ENCODE measurements at places on chromosomes 16 and 17. TPM values are rescaled to one million over a fixed set of nuclear protein-coding genes. Genes with fewer than 3 reads are reported as not detected.

DNA sequence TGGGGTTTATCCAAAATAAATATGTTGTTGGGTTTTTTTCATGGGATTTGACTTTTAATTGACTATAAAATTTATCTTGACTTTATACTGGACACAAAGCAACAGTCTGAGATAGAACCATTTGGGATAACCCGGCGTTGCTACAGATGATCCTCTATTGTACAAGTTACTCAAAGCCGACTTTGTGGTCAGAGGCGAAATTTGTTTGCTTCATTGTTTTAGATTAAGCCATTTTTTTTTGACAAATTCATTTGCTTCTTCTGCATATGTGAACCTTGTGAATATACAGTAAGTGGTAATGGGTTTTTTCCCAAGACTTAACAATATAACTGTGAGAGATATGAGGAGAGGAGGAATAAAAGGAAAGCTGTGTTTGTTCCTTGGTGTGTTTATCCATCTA, 11.8 kb downstream of the MYO1D start:
- no peak for DNase-seq

DNA sequence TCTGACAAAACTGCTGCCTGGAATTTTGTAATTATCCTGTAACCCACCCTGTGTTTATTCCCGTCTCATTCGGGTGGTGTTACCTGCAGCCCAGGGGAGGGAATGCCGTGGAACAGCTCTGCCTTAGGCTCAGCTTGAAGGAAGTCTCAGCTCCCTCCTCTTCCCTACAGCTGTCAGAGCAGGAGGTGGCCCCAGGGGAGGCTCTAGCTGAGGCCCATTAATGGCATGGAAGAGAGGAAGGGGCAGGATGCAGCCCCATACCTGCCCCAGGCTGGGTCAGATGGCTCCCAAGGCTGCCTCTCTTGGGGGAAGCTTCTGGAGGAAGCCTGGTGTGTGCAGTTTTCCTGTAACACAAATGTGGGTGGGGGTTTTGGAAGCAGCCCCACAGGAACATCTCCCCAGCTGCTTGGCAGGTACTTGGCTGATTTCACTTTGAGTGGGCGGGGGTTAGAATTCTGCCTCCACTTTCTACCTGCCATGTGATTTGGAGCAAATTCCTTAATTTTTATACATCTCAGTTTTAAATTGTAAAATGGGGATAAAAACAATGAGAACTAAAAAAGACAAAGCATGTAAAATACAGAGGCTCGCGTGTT, 103.9 kb downstream of the MGAT5B start:
- DNase-seq: no peak

DNA sequence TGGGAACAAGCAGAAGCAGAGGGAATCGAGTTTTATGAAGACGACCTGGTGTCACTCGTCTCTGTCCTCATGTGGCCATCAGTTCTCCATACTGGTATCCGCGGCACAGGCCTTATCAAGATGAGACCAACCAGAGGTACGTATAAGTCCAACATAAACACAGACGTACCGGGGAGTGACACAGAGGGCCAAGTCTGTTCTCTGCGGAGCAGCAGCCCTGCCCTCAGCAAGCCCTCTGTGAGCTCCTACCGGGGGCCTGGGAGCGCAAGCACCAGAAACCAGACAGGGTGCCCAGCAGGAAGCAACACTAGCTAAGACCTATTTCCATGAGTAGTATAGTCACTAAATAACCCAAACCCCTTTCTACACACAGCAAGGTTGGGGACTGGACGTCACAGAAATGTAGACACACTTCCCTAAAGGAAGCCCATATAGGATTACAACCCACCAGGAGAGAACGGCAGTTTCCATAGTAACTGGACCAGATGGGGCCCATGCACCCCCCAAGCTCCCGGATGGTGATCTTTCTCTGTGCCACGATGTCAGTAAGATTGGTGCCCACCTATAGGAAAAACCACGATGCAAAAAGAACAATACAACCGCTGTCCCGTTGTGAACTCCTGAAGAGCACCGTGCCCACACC, 911 bp downstream of the ARL16 start:
- DNase-seq: no peak

DNA sequence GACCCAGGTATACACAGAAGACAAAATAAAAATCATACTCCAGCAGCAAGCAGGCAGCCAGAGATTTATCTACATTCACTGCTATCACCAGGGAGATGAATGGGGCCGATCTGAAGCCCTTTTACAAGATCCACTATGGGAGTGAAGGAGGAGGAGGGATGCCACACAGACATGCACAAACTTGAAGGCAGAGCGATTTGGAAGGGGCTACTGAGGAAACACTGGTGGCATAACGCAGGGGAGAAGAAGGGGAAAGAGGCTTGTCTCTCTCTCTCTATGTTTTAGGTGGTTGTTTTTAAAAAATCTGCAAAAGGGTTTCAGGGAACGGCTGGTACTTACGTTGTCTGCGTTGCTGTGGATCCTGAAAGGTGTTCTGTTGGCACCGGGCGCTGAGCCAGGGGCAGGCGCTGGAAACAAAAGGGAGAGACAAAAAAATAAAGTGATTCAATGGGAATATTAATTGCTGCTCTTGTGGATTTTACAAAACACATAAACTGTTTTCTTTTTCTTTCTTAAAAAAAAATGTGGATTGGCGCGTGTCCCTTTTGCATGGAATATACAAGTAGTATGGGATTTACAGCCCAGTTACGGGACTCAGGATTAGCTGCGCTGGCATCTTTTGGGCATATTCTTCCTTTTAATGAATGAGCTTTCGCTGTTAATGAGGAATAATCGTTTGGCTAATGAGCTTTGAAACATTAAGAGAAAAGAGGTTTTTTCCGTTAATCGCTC, 255.3 kb upstream of the PMFBP1 start:
- DNase-seq: no peak

- no peak for DNase-seq
Observed at GRCh38 chr17:74442291-74442669, 10.4 kb downstream of the GPRC5C start.

DNA sequence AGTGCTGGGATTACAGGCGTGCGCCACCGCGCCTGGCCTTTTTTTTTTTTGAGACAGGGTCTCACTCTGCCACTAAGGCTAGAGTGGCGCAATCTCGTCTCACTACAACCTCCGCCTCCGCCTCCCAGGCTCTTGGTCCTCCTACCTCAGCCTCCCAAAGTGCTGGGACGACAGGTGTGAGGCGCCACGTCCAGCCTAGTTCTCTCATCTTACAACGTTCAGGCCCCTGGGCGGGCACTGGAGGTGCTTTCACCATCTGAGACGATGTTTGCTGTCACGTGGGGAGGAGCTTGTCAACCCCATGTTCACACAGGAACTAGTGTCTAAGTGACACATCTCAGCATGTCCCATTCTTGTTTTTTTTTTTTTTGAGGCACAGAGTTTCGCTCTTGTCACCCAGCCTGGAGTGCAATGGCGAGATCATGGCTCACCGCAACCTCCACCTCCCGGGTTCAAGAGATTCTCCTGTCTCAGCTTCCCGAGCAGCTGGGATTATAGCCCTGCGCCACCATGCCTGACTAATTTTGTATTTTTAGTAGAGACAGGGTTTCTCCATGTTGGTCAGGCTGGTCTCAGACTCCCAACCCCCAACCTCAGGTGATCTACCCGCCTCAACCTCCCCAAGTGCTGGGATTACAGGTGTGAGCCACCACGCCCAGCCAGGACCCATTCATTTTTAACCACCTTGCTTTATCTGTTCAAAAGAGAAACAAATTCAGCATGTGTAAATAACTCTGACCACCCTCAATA, 5.2 kb upstream of the FANCA start:
- no peak for DNase-seq

- DNase-seq: no peak
Observed at GRCh38 chr17:65931246-65932149, 260.4 kb downstream of the CEP112 start.

DNA sequence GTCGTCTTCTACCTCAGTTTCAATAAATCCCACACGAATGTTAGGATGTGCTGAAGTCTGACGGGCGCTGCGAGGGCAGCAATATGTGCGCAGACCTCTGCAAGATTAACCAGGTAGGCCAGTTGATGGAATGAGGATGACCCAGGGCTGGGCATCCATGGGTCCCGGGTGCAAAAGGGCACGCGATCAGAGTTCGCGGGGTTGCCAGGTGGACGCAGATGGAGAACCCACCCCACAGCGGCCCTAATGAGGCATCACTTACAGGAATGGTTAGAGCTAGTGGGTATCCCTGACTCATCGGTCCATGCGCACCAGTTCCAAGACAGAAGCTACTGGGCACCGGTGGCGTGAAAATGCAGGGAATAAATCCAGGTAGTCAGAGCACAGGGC, 2116.0 kb downstream of the TP53TG3F start:
- no peak for DNase-seq

DNA sequence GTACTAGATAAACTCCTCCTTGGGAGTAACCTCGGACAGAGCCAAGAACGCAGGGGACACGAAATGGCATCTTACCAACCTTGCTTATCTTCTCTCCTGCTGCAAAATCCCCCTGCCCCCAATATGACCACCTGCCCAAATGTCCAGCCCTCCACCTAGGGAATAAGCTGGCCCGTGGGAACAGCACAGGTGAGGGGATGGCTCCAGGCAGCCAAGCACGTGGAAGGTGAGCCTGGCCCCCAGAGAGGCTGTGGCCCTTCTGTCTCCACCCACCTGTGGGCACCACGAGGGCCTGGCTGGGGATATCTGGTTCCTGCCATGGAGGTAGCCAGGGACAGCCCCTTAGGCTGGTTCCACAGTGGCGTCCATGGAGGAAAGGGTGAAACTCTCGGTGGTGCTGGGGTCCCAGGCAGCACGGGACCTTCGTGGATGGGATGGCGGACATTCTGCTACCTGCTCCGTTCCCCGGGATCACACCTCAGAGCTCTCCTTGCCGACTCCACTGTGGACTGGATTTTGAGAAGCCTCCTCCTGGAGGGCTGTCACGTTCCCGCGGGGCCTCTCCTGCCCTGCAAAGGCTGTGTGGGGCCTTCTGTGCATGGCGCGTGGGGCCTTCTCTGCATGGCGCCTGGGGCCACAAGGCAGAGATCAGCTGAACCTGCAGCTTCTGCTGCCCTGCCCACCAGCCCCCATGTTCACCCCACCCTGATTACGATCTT, 388.5 kb upstream of the TNRC6C start:
- no peak for DNase-seq

GRCh38 chr16:50478773-50479149, 69.4 kb upstream of the NKD1 start:
- no peak for DNase-seq

DNA sequence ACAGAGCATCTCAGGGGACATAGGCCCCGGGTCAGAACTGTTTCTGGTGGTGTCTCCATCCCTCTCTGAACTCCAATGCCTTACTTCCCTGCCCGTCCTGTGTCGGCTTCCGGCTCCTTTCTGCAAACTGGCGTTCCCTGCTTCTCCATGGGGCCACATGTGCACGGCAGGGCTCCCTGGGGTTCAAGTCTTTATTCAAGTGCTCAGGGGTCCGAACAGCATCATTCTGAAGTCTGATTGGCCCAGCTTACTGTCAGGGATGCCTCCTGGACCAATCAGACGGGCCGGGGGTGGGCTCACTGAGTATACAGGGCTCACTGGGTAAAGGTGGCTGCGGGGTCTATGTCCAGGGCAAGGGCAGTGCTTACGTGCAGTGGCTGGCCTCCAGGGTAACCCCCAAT, 17.1 kb downstream of the C16orf82 start:
- no peak for DNase-seq

- DNase-seq: no peak
Observed at GRCh38 chr16:14325502-14326401, 254.6 kb downstream of the MRTFB start.

DNA sequence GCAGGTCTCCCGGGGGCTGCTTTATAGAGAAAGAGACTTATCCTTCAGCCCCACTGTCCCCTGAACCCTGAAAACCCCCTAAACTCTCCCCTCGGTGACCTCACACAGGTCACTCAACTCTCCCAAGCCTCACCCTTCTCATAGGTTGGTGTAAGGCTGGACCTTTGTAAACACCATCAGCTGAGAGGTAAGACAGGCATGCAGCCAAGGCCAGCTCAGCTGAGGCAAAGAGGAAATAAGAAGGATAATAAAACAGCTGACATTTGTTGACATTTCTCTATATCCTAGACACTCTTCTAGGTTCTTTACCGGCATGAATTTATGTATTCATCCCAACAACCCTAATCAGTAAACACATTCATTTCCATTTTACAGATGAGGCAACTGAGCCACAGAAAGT, 134.3 kb downstream of the CCT6B start:
- no peak for DNase-seq

- DNase-seq: no peak
Observed at GRCh38 chr17:77266213-77266612, 125.4 kb downstream of the SEC14L1 start.

DNA sequence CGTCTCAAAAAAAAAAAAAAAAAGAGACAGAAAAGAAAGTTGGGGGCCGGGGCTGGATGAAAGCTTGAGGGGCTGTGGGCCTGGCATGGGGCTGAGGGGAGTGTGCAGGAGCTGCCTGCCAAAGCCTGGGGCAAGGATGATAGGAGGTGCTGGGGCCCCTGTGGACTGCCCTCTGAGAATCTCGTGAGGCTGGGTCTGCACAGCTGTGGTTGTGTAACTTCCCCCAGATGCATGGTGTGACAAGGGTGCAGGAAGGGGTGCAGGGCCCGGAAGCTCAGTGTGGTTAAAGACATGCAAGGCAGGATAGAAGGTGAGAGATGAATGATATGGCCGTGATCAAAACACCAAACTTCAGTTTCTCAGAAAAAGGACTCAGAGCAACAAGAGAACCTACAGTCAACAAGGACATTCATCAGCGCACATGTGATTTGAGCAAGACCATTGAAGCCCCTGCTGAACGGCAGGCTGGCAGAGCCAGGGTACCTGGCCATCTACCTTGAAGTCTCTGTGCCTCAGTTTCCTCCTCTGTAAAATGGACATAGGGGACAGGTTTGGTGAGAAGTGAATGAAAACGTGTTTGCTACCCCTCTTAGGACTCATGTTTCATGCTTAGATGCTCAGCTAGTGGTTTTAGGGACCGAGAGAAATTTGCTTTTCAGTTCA, 9.6 kb downstream of the IL32 start:
- peak; percentile 62 for DNase-seq

GRCh38 chr17:55063885-55064874, 95.6 kb downstream of the STXBP4 start:
- DNase-seq: no peak

The SLC25A39 gene
- total RNA-seq: 211 TPM

The WNT9B gene
- not detected for total RNA-seq

The DDX28 gene
- total RNA-seq: 39.1 TPM

The NECAB2 gene
- total RNA-seq: not detected

The SYNGR3 gene
- 3.5 TPM for total RNA-seq

The TAC4 gene
- not detected for total RNA-seq

The SLC4A1 gene
- total RNA-seq: not detected

The SENP3 gene
- 153 TPM for total RNA-seq

The RAPGEFL1 gene
- 6.7 TPM for total RNA-seq

The HBA1 gene
- 2.3 TPM for total RNA-seq

The UTP4 gene
- total RNA-seq: 204 TPM

The CEMP1 gene
- 0.38 TPM for total RNA-seq
